ENCODE measurements at places on chromosomes 1 and 21. TPM values are rescaled to one million over a fixed set of nuclear protein-coding genes. Genes with fewer than 3 reads are reported as not detected.

GRCh38 chr21:45043541-45044020, 30.8 kb upstream of the ADARB1 start:
- DNase-seq = no peak

DNA sequence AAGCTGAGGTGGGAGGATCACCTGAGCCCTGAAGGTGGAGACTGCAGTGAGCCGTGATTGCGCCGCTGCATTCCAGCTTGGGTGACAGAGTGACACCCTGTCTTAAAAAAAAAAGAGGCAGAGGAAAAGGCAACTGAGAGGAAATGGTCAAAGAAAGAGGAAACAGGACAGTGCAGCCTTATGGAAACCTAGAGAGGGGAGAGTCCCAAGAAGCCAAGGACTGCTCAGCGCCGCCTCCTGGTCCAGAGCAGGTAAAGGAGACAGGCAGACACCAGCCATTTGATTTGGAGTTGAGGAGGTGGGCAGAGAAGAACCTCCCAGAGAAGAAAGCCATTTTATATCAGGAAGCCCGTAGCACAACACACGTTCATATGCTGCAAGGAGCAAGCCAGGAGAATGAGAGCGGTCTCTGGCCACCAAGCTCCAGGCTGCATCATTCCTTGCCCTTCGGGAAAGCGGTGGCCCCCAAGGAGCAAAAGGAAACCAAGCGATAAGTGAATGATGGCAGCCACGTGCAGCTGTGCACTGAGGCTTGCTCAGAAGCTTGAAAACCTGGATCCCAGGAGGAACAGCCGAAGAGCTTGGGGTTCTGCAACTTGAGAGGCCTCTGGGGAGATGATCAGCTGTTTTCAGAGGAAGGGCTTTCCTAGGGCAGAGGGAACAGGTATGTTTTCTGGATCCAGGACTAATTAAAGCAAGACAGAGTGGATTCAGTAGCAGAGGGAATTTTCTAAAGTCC, 33.7 kb downstream of the LRRC42 start:
- no peak for DNase-seq

DNA sequence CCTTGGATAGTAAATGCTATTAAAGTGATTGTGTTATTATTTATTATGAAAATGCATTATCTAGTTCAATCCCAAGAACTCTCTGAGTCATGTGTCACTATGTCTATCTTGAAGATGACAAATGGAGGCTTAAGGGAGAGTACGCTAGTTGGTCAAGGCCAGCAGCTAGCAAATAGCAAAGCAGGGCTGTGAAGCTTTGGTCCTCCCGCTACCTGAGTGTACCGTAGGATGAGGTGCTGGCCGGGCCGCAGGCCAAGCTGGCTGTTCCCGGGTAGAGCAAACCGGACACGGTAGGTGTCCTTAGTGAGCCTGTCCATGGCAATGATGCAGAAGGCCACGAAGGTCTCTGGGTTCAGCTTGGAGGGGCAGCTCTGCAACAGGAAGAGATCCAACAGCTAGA, 9.3 kb downstream of the CYB5RL start:
- DNase-seq = no peak

PROK1 gene
- not detected for total RNA-seq

- DNase-seq = peak; percentile 56
Observed at GRCh38 chr1:58739856-58740466, 40.1 kb upstream of the MYSM1 start.

DNA sequence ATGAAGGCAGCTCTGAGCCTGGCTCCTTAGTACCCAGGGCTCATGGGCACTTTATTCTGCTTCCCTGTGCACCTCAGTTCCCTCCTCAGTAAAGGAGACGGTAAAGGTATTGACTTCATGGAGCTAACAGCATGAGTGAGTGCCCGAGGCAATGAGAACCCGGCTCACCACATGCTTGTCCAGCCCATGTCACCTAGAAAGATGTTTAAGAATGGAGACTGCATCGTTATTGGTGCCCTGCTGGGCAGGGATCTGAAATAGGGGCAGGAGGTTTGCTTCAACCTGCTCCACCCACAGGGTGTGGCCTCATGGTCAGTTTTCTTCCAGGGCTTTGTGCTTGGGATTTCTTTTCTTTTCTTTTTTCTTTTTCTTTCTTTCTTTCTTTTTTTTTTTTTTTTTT, 7.0 kb upstream of the KCNE1 start:
- no peak for DNase-seq

DNA sequence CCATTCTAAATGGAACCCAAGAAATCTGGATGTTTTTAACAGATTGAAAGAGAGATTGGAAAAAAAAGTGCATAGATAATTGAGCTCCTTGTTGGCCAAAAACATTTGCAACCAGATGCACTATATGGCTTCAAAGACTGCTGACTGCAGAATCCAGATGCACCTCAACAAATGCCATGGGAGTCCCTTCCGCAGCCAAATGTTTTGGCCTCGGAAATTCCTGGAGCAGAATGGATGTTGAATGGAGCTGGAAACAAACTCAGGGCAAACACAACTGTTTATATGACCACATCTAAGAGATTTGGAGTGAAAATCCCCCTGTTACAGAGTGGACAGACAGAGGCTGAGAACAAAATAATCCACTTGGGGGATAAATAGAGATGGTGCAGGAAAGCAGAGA, 285.0 kb upstream of the NFIA start:
- no peak for DNase-seq

DNA sequence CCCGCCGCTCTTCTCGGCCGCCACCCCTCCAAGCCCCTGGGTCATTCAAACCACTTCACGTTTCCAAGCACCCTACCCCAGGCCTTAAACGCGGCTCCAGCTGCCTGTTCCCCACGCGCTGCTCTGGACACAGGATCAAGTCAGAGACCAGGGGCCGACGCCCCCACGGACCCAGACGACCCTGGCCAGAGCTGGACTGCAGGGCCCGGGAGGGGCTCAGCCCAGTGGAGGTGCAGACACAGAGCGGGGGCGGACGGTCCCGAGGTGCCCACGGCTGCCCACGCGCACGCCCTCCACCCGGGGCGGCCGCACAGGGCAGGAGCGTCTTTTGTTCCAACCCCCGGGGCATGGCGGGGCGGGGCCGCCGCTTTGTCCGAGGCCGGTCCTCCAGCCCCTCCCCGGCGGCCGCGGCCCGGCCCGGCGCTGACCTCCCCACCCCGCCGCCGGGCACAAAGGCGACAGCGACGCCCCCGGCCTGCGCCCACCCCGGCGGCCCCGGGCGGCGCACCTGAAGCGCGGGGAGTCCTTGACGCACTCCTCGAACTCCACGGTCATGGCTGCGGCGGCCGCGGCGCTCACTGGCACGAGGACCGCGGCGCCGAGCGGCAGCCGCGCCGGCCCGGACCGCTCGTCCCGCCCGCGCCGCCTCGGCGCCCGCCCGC, 338 bp downstream of the ACAP3 start:
- DNase-seq = no peak

DNA sequence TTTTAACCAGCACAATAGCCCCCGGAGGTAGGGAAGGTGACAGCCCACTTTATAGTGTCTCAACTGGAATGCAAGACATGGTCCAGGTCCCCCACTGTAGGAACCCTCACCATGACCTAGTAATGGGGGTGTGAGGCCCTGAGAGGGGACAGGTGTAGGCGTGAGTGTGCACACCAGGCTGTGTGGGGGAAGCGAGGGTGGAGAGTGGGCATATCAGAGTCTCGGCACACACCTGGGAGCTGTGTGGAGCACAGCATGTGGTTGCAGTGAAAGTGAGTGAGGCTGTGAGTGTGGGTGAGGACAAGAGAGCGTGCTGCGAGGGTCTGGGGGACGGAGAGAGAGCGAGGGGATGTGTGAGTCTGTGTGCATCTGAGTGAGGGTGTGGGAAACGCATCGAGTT, 17.1 kb upstream of the RSPO1 start:
- DNase-seq = no peak

GRCh38 chr1:234531151-234531635, 52.2 kb upstream of the TARBP1 start:
- no peak for DNase-seq

GRCh38 chr1:29136391-29136915, 12.8 kb upstream of the TMEM200B start:
- DNase-seq = peak; percentile 59

GRCh38 chr21:26397545-26397944, 175.5 kb downstream of the CYYR1 start:
- no peak for DNase-seq

DNA sequence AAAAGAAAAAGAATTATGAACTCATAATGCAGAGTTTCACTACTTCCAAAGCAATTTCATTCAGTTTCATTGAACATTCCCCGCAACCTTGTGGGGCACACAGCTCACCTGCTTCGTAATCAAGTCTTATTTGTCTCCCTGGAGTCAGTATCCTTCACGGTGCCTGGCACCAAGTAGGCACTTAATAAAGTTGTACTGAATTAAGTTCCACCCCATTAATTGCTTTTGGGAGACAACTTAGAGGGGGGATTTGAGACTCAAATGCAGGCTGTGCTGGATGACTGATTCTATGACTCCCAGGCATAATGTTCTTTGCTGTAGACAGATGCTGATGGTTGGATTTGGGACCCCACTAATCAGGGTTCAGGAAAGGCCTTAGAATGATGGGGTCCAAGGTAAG, 6.5 kb upstream of the ID3 start:
- DNase-seq = no peak

SYF2 gene
- 47.8 TPM for total RNA-seq

- DNase-seq = no peak
Observed at GRCh38 chr1:243542739-243543415, 287.0 kb downstream of the SDCCAG8 start.

- no peak for DNase-seq
Observed at GRCh38 chr21:29306920-29307319, 8.2 kb downstream of the BACH1 start.

DNA sequence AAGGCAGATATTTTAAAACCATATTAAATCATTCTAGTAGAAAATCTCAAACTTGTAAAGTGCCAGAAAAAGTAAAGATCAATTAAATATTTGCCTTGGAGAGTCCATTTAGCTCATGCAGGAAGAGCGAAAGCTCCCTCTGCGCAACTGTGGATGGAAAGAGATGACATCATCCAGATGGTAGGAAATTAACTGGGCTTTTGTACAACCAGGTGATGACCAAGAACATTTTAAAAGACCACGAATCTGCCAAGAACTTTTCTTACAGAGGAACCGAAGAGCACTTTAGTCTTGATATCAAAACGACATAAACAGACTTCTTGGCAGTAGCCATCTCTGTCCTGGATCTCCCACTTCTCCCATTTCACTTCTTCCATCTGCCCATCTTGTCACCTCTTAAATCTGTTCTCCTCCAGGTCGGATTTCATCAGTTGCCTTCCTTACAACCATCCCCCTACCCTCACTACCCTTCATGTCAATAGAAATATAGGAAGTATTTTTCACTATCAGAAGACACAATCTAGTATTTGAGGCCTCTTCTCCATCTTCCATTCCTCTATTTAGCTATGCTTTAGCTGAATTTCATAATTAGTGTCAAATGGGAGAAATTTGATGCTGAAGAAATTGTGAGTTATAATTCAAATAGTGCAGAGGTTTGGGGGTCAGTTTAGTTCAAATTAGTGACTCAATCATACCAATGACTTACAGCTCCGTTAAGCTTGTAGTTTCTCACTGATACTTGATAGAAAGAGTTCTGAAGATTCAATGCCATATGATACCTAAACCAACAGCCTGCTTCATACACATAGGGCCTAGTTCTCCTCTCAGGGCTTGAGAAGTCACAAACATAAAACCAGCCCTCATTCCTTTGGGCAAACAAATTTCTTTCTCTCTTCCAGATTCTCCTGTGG, 22.0 kb upstream of the DNASE2B start:
- DNase-seq = peak; percentile 38

GRCh38 chr1:230717251-230717650, 3.3 kb upstream of the AGT start:
- DNase-seq = peak; percentile 15

ZNF683 gene
- total RNA-seq = not detected

DNA sequence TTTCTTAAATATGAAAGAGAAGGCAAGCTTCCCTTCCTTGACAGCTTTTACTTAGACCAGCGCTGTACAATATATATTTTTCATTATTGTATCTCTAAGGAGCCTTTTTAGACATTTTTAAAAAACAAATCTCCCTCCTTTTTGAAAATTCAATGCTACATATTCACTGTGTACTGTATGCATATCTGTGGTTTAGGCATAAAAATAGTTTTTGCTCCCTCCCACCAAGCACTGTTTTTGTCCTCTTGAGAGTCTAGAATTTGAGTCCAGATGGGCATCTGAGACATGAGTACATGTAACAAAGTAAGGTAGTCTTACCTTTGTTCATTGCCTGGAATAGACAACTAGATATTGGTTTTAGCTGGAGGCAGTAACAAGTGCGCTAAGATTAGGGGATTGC, 488.5 kb upstream of the RUNX1 start:
- DNase-seq = no peak

TTC22 gene
- 10.3 TPM for total RNA-seq

KCNN3 gene
- total RNA-seq = under 0.01 TPM

GRCh38 chr1:88961647-88962275, 30.7 kb downstream of the KYAT3 start:
- DNase-seq = no peak

DNA sequence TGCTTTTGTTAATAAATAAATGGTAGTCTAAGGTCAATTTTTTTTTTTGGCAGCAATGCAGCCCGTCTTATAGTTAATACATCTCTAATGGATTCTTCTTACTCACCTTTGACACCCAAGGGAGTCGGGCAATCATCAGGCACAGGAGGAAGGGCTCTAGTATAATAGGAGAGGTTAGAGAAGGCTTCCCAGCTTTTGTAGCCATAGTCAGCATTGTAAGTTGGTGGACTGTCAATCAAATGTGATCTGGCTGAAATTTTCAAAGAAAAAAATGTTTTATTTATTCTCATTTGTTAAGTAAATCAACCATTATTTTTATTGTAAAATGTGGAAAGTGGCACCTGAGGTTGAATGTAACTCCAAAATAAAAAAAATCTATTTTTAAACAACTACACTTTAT, 2.1 kb downstream of the PTGS2 start:
- DNase-seq = no peak

- no peak for DNase-seq
Observed at GRCh38 chr1:44220001-44220751, 6.9 kb downstream of the DMAP1 start.

GRCh38 chr1:4805987-4806386, 151.6 kb downstream of the AJAP1 start:
- no peak for DNase-seq

GRCh38 chr21:46474382-46474781, 15.7 kb downstream of the DIP2A start:
- DNase-seq = no peak

DNA sequence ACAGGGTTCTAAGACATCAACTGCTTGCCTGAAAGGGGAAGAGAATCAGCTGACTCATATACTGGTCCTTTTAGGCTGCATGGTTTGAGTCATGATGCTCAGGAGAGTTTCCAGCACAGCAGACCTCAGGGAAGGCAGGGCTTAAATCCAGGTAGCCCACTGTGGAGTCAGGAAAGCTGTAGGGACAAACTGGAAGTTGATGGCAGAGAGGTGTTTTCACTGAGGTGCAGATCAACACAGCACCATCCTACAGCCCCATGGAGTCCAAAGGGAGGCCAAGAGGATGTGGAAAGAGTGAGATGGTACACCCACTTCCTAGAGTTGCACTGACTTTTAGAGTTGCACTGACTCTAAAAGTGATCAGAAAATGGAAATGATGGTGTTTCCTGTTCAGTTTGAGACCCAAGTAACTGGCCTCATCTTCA, 252.4 kb upstream of the DUSP10 start:
- DNase-seq = peak; percentile 35

SH2D5 gene
- 9.0 TPM for total RNA-seq

- no peak for DNase-seq
Observed at GRCh38 chr1:181493166-181493565, 9.8 kb downstream of the CACNA1E start.

- peak; percentile 64 for DNase-seq
Observed at GRCh38 chr1:164660412-164660772, 101.4 kb downstream of the PBX1 start.

GRCh38 chr1:81296601-81297000, 504.1 kb upstream of the ADGRL2 start:
- DNase-seq = no peak

Data from renal cortical epithelial cell (primary cell).